PC-3 (cell line): ENCODE measurements at places on chromosomes 4 and X. TPM values are rescaled to one million over a fixed set of nuclear protein-coding genes. Genes with fewer than 3 reads are reported as not detected.

GRCh38 chrX:5490786-5491563, 737.7 kb downstream of the NLGN4X start:
- no peak for DNase-seq

ZFX gene
- 21.0 and 25.9 TPM in 2 replicates for total RNA-seq

DNA sequence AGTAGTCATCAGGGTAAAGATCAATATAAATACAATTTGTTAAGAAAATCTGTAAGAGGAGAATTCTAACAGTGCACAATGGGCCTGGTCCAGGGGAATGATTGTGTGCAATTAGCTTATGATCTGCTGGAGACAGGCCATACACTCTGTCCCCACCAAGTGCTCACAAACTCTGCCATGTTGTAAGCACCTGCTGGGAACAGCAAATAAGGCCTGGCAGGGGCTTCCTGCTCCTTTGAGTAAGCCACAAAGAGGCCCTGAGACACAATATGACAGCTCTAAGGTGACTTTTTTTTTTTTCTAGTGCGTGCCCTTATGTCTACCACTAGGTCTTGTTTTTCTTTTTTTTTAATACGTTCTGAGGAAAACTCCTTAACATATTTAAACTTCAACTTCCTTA, 866.3 kb upstream of the PCDH7 start:
- DNase-seq, result no peak

DNA sequence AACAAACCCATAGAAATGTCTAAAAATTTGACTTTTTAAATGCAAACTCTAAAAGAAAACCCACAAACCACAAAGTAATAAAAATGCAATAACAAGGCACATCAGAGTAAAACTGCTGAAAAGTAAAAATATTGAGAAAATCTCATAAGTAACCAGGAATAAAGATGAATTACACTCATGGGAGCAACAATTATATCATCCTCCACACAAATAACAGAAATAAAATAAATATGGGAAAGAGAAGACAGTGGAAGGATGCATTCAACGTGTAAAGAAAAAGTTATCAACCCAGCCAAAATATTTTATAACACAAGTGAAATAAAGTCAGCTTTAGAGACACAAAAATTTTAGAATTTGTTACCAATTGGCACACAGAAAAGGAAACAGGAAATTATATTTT, 1420.2 kb downstream of the PCDH18 start:
- DNase-seq, result no peak

DNA sequence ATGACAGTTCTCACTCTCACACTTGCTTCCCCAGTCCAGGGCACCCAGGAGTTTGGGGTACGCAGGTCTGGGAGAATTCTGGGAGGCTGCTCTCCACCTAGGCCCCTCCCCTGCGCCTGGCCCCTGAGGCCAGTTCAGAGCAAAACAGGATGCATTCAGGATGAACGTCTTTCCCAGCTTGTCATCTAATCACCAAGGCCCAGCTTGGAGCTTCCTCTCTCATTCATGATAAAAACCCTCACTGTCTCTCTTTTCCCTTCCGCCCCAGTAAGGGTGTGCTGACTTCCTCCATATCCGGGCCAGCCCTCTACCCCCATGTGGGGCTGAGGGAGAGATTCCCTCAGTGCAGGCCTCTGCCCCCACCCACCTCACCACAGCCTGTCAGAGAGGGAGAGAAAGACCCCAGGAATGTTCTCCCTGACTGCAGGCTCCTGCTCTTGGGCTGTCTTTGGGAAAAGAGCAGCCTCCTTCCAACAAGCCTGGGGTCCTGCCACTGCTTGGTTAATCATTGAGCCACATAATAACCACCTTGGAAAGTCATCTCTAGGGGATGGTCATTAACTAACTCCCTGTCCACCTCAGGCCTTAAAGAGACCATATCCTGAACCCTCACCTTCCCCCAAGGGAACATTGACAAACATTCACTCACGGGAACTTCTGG, 50.1 kb downstream of the STARD8 start:
- no peak for DNase-seq

DNA sequence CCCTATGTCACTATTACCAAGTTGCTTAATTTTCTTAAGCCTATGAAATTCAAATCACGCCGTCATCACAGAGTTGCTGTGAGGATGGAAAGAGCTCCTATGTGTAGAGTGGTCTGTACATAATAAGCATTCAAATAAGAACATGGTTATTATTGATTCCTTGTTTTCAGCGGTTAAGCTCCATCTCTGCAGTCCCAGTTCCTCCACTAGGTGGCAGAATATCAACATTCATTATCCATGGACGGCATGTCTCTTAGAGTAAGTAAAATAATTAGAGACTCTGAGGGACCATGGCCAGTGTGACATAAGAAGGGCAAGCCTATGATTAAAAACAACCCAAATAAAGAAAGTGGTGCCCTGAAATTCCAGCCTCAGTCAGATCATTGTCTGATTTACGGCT, 132.5 kb upstream of the NHS start:
- peak; percentile 78 for DNase-seq

NPY1R gene
- 1.3 and 1.7 TPM in 2 replicates for total RNA-seq

DNA sequence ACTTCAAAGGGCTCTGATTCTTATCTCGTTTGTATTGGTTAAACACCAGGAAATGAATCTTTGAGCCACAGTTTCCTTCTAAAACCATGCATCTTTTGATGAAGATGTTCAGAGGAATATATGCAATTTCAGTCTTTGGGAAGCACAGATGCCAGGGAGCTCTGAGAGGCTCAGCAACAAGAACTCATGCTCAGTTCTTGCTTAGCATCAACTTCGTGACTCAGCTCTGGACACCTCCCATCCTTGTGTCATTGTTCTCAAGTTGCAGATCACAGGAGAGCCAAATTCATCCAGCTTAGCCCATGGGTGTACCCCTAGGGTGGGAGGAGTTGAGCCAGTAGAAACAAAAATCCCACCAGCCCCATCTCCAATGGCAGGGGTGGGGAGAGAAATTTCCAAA, 219.6 kb upstream of the MAOA start:
- DNase-seq, result no peak

GRCh38 chrX:125954236-125954635, 211.9 kb downstream of the DCAF12L2 start:
- DNase-seq, result no peak

GRCh38 chrX:44495091-44495490, 47.6 kb downstream of the FUNDC1 start:
- no peak for DNase-seq

GRCh38 chr4:22780317-22780716, 87.6 kb downstream of the GBA3 start:
- DNase-seq, result no peak
